Right atrium auricular region (tissue), 2 donors: ENCODE measurements at places on chromosomes 7 and 10. TPM values are rescaled to one million over a fixed set of nuclear protein-coding genes. Genes with fewer than 3 reads are reported as not detected.

GRCh38 chr10:34798654-34799053, 16.4 kb downstream of the PARD3 start:
- no peak for DNase-seq

GRCh38 chr7:127819975-127820731, 168.2 kb downstream of the SND1 start:
- no peak for DNase-seq

GRCh38 chr7:128863433-128863989, 855 bp downstream of the ATP6V1F start:
- DNase-seq, result no peak

Gene COBL
- total RNA-seq, result 31.4 TPM

DNA sequence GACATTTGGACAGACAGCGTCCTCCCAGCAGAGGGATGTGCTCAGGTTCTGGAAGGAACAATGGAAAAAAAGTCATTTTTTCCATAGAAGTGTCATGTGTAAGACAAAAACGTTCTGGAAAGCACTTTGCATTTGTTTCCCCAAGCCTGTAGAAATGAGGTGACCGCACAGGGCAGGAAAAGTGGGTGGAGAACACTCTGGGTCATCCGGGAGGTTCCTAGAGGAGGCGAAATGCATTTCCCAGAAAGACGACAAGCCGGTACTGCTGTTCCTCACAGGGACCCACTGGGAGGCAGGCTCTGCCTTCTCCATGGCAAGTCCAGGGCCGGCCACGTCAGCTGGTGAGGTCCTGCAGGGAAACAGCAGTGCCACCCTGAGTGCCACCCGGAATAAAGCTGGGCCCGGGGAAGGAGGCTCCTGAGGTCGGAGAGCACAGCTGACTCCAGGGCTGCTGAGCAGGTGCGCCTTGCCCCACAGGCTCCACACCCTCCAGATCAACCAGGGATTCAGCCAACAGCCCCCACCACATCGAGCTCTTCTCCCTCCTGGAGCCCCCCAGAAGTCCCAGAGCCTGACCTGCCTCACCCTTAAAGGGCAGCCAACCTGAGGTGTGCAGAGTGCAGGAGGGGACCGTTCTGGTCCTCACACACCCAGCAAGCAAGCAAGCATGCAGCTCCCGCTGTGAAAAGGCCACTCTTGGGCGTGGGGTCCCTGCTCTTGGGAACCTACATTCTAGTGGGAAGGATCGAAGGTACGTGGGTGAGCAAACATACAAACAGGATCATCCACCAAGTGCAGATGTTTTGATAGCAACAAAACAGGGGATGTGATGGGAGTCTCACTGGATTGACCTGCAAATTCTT, 28.8 kb upstream of the INPP5A start:
- DNase-seq, result no peak

- no peak for DNase-seq
Observed at GRCh38 chr10:3056280-3057037, 10.9 kb upstream of the PFKP start.

DNA sequence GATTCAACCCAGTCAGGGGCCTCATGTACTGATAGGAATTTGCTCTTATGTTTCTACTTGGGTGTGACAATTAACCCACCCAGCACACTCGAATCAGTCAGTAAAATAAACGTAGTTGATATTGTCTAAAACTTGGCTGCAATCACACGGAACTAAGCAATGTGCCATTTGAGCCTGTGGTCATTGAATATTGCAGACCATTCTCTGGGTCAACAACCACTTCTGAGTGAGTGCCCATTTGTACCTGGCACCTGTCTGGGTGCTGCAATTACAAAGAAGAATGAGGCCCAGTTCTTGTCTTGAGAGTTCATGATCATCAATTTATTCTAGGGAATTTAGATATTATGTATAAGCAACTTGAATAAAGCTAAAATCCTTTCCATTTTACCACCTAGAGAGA, 29.8 kb downstream of the NPY start:
- DNase-seq, result no peak

Gene TUBB8
- total RNA-seq, result not detected

Gene EGR2
- total RNA-seq, result 5.9 TPM

- no peak for DNase-seq
Observed at GRCh38 chr7:4659551-4660286, 22.4 kb upstream of the FOXK1 start.

Gene NYAP1
- 0.37 TPM for total RNA-seq

DNA sequence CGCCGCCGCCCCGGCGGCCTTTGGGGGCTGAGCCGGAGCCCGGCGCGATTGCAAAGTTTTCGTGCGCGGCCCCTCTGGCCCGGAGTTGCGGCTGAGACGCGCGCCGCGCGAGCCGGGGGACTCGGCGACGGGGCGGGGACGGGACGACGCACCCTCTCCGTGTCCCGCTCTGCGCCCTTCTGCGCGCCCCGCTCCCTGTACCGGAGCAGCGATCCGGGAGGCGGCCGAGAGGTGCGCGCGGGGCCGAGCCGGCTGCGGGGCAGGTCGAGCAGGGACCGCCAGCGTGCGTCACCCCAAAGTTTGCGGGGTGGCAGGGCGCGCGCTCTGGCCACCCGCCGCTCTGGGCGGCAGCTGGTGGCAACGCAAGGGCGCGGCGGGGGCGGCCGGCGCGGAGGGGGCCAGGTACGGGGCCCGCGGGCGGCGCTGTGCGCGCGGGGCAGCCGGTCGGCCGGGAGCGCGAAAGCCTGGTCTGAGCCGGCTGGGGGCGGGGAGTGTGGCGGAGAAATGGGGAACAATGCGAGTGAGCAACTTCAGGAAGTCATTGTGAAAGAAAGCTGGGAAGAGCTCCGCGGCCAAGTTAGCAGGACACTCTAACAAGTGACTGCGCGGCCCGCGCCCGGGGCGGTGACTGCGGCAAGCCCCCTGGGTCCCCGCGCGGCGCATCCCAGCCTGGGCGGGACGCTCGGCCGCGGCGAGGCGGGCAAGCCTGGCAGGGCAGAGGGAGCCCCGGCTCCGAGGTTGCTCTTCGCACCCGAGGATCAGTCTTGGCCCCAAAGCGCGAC, at the start of gene IKZF1:
IKZF1 (plus strand) TSS at position 588 of the 782 bp plus-strand sequence. CDS start 14,346 bp downstream, outside the sequence.
- DNase-seq, result no peak

Gene PCGF6
- total RNA-seq, result 10.4 TPM

Gene MACC1
- 0.26 TPM for total RNA-seq

Gene FKBP9
- total RNA-seq, result 129 TPM
